ENCODE measurements at places on chromosomes 16 and 17.

DNA sequence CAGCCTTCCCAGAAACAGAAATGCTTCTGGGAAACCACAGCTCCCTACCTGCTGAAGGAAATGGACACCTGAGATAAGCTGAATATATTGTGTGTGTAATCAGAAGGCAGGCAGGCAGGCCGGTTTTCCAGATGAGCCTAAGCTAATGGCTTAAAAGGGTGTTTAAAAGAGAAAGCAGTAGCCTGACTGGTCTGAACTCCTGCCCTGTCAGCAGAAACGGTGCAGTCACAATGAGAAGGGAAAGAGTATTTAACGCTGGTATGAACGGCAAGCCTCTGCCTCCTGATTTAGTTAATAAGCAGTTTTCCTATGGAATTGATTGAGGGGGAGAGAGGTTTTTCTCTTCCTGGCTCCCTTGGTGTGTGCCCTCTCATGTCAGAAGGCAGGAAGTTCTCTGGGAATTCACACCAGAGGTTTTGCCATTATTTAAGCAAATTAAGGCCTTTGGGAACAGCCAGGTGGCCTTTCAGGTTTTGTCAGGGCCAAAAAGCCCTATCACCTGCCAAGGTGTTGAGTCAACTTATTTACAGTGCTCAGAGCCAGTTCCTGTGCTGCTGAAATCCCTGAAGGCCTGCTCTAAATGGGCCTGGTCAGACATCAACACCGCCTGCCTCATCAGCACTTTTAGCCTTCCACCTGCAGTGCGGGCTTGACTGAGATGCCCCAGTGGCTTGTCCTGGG lies 41.6 kb downstream of the CDH1 start:
- H3K27me3 ChIP-seq: no peaks in the 10 kb centered on the region
- no peak overlapping the region for H3K4me3 ChIP-seq
- H3K36me3 ChIP-seq: no peaks in the 10 kb centered on the region
- peak; percentile 43 for DNase-seq

DNA sequence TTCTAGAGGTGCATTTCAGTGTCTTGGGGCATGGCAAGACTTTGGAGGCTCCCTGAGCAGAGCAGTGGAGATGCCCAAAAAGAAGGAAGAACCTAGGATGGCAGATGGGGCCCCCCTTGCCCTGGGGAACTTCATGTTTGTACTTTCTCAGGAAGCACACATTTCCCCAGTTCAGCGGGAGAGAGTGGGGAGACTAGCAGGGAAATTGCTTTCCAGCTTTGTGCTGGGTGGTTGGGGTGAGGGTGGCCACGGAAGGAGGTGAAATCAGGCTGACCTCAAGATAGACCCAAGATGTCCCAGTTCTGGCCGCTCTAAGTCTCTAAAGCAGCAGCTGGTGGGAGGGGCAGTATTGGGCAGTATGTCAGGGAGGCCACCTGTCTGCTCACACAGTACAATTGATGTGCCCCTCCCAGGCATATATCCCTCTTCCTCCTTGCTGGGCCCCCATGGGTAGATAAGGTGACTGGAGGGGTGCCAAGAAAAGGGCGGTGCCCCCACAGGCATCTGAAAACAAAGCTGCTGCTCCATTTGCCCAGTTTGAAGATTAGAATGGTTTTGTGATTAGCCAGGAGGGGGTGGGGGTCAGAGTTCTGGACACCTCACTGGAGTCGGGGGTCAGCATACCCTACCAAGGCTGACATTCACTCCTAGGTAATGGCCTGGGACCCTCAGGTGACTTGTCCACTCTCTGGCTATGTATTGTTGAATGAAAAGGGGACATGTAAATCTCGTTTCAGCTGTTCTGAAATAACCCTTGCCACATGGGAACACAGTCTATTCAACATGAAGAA lies 17.1 kb upstream of the NAGLU start:
- H3K4me3 ChIP-seq: no peak overlapping the region
- DNase-seq: peak; percentile 96
- no peaks in the 10 kb centered on the region for H3K27me3 ChIP-seq

DNA sequence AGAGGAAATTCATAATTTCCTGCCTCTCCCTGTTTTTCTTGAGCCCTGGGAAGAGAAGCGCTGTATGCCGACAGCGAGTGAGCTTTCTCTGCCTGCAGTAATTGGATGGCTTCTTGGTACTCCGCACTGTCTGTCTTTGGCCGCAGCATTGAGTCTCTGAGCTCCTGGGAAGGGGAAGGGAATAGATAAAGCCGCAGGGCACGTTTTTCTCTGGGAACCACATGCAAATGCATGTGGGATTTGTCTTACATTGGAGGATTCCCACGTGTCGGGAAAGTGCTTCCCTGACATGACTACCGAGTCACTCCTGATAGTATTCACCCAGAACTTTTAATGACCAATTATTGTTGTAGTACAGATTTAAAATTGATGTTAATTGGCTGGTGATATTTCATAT lies 385.9 kb downstream of the CPPED1 start:
- no peaks in the 10 kb centered on the region for H3K36me3 ChIP-seq
- no peaks in the 10 kb centered on the region for H3K27me3 ChIP-seq
- no peak for DNase-seq
- H3K4me1 ChIP-seq: no peaks in the 10 kb centered on the region
- no peak overlapping the region for H3K27ac ChIP-seq

- no peak overlapping the region for H3K4me3 ChIP-seq
- no peaks in the 10 kb centered on the region for H3K36me3 ChIP-seq
- no peak for DNase-seq
- H3K4me1 ChIP-seq: no peaks in the 10 kb centered on the region
- no peaks in the 10 kb centered on the region for H3K27me3 ChIP-seq
These were observed 14.9 kb downstream of the FAM222B start for GRCh38 chr17:28827672-28828071.

DNA sequence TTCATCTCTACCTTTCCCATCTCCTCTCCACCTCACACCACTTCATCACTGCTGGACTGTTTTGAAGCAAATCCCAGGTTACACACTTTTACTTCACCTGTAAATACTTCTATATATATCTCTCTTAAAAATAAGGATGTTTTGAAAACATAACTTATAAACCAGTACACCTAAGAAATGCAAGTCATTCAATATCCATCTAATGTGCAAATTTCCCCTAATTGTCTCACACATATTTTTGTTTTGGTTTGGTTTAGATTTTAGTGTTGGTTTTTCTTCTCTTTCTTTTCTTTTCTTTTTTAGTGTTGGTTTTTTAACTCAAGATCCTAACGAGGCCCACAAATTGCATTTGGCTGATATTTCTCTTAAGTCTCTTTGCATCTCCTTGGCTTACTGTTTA lies 17.9 kb upstream of the ZNF19 start:
- no peak for DNase-seq
- H3K36me3 ChIP-seq: no peaks in the 10 kb centered on the region
- no peaks in the 10 kb centered on the region for H3K27me3 ChIP-seq

DNA sequence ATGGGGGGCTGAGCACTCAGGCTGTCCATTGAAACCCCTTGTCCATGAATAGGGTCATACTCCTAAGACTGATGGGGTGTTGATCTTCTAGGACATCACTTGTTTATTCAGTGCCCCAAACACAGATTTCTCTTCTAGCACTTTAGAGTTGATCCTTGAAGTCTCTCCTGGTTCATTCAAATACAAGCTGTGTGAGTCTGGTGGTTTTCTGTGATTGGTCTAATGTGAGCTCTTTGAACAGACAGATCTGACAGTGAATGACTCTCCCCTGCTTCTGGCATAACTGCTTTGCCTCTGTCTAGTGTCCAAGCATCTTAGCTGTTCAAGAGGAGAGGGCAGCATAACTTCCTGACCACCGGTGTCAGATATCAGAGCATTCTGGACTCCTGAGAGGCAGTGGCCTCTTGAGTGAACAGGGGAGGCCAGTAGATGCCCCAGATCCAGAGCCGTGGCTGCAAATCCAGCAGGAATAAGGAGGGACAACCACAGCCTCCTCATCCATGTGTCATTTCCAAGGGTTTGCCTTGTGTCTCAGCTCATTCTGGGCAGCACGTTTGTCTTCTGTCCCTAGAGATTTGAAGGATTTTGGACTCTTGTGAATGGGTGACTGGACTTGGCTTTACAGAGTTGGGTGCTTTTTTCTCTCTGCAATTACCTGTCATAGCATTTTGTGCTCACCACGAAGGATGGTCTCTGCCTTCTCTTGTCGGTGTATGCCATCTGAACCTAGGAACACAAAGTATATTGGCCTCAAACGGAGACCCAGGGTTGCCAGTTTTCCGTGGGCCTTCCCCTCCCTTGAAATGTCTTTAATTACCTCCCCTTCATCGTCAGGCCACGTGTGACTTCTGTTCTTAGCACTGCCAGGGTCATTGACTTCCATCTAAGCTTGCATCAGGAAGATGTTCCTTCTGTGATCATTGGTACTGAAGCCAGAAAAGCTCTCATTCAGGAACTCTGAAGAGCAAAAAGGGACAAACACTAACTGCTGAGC lies 13.9 kb upstream of the CLEC18C start:
- peaks cover 6% of the 10 kb centered on the region for H3K4me1 ChIP-seq
- H3K4me3 ChIP-seq: no peak overlapping the region
- no peak overlapping the region for H3K27ac ChIP-seq
- H3K27me3 ChIP-seq: no peaks in the 10 kb centered on the region
- no peak for DNase-seq

DNA sequence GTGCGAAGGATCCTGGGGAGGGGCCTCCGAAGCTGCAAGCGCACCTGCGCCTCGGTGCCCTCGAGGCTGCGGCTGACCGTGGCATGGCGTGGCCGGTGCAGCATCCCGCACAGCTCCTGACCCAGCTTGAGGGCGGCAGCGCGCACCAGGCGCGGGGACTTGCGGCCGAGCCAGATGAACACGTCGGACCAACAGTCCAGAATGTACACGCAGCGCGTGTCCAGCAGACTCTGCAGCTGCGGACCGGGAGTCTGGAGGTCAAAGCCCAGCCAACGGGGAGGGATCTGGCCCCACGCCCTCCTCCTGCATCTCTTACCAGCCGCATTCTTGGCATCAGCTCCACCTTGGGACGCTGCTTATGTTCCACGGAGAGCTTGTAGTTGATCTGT lies 10.9 kb downstream of the FLII start:
- no peaks in the 10 kb centered on the region for H3K27me3 ChIP-seq
- no peaks in the 10 kb centered on the region for H3K4me1 ChIP-seq
- H3K27ac ChIP-seq: no peak overlapping the region
- H3K36me3 ChIP-seq: peaks cover 25% of the 10 kb centered on the region
- H3K4me3 ChIP-seq: no peak overlapping the region

DNA sequence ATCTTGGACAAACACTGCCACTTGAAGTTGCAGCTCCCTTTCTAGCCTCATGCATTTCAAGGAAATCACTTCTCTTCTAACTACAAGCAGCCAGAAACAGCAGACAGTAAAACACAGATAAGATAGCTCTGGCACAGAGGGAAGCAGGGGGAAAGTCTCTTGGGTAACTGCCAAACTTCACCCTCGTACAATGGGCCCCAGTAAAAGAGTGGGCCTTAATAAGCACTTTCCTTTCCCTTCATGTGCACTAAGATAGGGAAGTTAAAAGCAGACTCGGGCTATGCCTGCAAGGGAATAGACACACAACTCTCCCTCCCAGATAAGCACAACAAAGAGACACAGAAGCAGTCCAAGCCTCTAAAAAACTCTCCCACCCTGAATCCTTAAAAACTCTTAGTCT lies 4.2 kb upstream of the KRTAP4-5 start:
- no peak for DNase-seq
- no peak overlapping the region for H3K4me3 ChIP-seq
- no peaks in the 10 kb centered on the region for H3K27me3 ChIP-seq
- H3K4me1 ChIP-seq: no peaks in the 10 kb centered on the region
- no peaks in the 10 kb centered on the region for H3K36me3 ChIP-seq

DNA sequence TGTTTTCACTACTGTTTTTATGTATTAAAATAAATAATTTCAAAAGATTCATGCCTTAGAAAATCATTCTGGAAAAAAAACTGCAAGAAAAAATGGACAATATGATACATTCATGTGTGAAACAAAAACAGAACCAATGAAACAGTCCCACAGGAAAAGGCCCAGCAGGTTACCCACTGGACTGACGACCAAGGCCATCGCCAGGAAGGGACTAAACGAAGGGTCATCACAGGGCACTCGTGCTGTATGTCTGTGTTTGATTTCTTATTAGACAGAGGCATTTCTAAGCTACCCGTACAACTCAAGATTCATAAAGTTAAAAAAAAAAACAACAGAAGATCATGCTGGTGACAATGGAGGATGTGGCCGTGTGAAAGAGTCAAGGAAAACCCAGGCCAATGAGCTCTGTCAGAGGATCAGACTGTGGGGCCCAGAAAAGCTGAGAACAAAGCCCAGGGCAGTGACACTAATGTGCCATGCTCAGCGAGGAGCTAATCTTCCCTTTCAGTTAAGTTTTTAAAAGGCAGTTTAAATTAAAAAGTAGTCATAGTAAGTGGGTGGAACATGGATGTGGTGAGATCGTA lies 31.8 kb downstream of the NSMCE1 start:
- H3K4me3 ChIP-seq: no peak overlapping the region
- peaks cover 28% of the 10 kb centered on the region for H3K4me1 ChIP-seq
- H3K36me3 ChIP-seq: no peaks in the 10 kb centered on the region
- no peaks in the 10 kb centered on the region for H3K27me3 ChIP-seq
- DNase-seq: no peak
- H3K27ac ChIP-seq: peak overlapping the region; percentile 71

- H3K4me3 ChIP-seq: peak overlapping the region; percentile 92
- DNase-seq: peak; percentile 58
- H3K27me3 ChIP-seq: no peaks in the 10 kb centered on the region
- peaks cover 14% of the 10 kb centered on the region for H3K4me1 ChIP-seq
- no peaks in the 10 kb centered on the region for H3K36me3 ChIP-seq
These were observed 633 bp downstream of the CDR2 start for GRCh38 chr16:22373662-22374310.

- no peaks in the 10 kb centered on the region for H3K4me1 ChIP-seq
- H3K4me3 ChIP-seq: no peak overlapping the region
- H3K36me3 ChIP-seq: no peaks in the 10 kb centered on the region
- no peaks in the 10 kb centered on the region for H3K27me3 ChIP-seq
- no peak overlapping the region for H3K27ac ChIP-seq
These were observed 19.6 kb upstream of the GINS2 start for GRCh38 chr16:85708338-85708737.

- H3K4me1 ChIP-seq: no peaks in the 10 kb centered on the region
- H3K36me3 ChIP-seq: no peaks in the 10 kb centered on the region
- DNase-seq: no peak
These were observed 1.6 kb downstream of the IL21R start for GRCh38 chr16:27403601-27403992.

GRCh38 chr17:77042476-77043231 lies 98.1 kb upstream of the SEC14L1 start:
- H3K27ac ChIP-seq: no peak overlapping the region
- H3K27me3 ChIP-seq: no peaks in the 10 kb centered on the region
- no peak for DNase-seq
- no peak overlapping the region for H3K4me3 ChIP-seq

Measured in colonic mucosa (tissue), 4 donors.